Renal pelvis (tissue), 12 donors: ENCODE measurements at places on chromosomes 12 and 14. TPM values are rescaled to one million over a fixed set of nuclear protein-coding genes. Genes with fewer than 3 reads are reported as not detected.

The KLRC4 gene
- not detected for polyA plus RNA-seq

GRCh38 chr12:89353823-89354611 is 1.7 kb upstream of the DUSP6 start:
- DNase-seq, result no peak

- no peak for DNase-seq
Measured at GRCh38 chr12:16670456-16671050, 64.6 kb upstream of the LMO3 start.

GRCh38 chr12:83827860-83828259 is 1084.7 kb downstream of the SLC6A15 start:
- no peak for DNase-seq

- no peak for DNase-seq
Measured at GRCh38 chr12:65667932-65668331, 156.4 kb upstream of the HMGA2 start.

The GZMB gene
- polyA plus RNA-seq, result not detected

The OASL gene
- polyA plus RNA-seq, result not detected

- no peak for DNase-seq
Measured at GRCh38 chr12:49905718-49906314, 2.1 kb upstream of the FAIM2 start.

DNA sequence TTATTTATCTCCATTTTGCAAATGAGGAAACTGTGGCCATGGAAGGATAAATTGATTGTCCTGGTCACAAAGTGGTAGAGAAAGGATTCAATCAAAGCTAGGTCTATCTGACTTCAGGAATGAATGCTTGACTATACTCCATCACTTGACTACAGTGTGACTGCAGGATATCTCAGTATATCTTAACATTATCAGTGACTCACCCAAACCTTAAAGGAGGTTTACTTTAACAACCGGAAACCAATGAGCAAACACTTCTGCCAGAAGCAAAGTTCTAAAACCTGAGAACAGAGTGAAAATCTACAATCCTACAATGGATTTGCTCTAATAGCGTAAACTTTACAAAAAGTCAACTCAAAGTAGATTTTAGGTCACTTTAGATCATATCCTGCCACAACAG is 277.0 kb downstream of the CEP128 start:
- no peak for DNase-seq

DNA sequence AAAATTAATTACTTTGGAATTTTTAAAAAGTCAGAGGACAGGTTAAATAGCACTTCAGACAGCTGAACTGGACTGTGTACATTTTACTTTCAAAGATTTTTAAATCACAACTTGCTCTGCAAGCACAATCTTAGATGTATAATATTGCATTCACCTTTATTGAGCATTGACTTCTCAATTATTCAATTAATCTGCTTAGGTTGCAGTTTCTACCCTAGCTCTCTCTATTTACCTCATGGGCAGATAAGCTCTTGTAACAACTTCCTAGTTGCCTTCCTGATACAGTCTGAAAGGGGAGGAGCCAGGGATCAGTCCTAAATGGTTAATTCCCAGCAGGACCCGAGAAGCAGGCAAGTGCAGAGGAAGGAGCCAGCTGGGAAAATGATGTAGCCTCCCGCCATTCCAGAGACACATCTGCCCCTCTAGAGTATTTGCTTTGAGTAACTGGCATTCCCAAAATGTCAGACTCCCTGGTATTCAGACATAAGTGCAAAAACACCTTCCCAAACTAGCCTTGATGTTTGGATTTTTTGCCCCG is 302.8 kb downstream of the GALC start:
- DNase-seq, result no peak

The RABGGTA gene
- polyA plus RNA-seq, result 25.0 TPM

DNA sequence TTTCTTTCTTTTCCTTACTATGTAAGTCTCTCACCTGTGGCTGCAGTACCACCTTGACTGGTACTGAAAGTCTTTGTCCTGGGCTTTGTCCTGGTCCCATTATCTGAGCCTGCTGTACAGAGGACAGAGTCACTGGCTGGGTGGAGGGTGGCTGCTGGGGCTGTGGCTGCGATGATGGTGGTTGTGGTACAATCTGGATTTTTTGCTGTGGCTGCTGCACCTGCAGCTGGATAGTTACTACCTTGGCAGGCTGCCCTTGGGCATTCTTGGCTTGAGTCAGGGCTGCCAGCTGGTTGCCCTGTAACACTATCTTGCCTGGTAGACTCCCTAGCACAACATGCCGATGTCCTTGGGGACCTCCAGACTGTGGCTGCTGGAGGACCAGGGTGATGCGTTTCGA is 27.0 kb downstream of the CHD8 start:
- no peak for DNase-seq

The TMEM132C gene
- polyA plus RNA-seq, result 2.4 TPM

DNA sequence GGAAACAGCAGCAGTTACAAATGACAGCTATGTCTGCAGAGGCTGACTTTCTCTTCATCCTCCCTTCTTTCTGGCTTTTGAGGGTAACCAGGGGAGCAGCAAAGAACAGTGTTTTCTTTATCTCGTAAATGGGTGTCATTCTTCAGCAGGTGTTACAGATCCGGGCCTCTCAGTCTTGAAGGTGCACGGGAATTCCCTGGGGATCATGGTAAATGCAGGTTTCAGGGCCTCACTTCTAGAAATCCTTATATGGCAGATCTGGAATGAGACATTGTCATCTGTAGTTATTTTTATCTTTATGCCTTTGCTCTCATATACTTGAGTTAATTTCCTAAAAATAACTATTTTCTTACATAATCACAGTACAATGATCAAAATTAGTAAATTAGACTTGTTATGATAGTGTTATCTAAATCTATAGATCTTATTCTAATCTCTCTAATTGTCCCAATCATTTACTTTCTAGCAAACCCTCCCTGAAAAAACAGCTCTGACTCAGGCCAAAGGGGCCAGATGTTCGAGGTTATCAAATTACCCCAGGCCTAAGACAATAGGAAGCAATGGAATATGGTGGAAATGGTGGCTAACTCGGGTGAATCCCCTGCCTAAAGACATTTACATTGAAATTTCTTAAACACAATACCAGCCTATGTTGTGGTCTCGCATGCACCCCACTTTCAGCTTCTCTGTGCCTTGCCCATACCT is 145.0 kb downstream of the CAND1 start:
- DNase-seq, result no peak

The CCDC196 gene
- polyA plus RNA-seq, result 0.29 TPM

DNA sequence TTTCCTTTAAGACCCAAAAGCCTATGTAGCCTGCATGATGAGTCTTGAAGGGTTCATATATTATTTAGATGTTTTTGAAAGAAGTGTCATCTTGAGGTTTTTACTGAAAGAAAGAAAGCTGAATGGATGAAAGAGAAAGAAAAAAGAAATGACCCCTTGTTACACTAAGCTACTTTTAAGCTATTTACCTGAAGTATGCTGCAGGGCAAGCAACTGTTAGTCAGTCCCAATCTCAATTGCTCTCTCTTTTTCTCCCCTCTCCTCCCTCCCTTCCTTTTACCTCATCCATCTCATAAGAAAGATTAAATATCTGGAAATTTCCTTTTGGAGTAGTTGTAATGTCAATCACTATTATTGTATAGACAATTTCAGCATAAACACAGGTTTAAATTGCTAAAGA is 512.4 kb downstream of the TMTC2 start:
- no peak for DNase-seq

The ARHGEF40 gene
- 71.6 TPM for polyA plus RNA-seq

The AKAP3 gene
- 4.7 TPM for polyA plus RNA-seq

- DNase-seq, result no peak
Measured at GRCh38 chr12:121233628-121234020, 23.7 kb downstream of the P2RX4 start.

DNA sequence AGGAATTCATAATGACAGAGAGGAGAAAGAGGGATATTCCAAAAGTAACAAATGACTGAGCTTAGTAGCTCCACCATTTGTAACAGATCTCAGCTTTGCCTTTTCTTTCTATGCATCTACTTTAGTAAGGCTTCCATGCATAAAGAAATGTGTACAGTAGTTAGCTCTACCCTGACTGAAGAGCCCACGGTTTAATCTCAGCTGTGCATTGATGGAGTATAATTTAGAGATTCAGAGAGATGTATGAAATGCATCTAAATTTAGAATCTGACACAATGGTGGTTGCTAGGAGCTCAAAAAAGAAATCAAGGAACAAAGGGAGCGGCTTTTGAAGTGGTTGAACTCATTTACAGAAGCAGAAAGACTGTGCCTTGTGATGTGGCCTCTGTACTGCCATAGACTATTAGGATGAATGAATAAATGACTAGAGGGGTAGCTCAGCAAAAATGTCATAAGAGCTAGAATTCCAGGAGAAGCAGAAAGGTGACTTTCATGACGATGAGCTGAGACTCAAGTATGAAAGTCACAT is 838.6 kb downstream of the RPS29 start:
- DNase-seq, result no peak

DNA sequence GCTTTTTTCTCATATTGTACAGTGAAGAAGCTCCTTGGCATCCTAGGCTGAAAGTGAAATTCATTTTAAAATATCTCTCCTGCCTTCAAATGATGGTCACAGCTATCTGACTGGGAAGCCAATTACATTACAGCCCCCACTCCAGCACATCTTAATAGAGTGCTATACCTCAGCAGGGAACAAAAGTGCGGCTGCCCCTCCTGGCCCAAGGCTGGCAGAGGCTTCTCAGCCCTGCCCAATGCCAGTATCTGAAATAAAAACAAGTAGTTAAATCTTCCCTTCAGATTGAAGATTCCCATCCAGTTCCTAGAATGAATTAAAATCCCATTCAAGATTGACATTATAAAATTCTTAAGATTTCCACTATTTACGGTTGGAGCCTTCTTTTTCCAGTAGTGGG is 54.9 kb upstream of the GNG2 start:
- no peak for DNase-seq
